ENCODE measurements at places on chromosomes 2 and 18.

- DNase-seq: peak; percentile 98
Observed at GRCh38 chr2:182066400-182067087, 80.9 kb downstream of the PPP1R1C start.

- DNase-seq: no peak
Observed at GRCh38 chr18:35043207-35043606, 2.0 kb downstream of the MAPRE2 start.

- no peak for DNase-seq
Observed at GRCh38 chr2:184875911-184876310, 277.6 kb downstream of the ZNF804A start.

DNA sequence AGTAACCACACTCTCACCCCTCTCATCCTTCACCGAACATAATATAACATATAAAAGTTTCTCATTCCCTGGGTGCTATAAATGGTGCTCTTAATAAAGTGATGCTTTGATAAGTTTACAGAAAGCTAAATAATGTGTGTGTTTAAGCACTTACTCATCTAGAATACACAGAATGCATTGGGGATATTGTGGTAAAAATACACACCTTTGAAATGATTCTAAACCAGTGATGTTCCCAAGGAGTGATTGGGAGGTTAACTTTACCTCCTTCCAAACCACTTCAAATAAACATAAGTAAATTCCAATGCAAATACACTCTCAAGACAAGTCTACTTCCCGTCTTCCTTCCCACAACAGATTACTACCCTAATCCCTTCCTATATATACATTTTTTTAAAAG is 85.3 kb upstream of the TWSG1 start:
- DNase-seq: no peak
